ENCODE measurements at places on chromosomes 3 and 15.

DNA sequence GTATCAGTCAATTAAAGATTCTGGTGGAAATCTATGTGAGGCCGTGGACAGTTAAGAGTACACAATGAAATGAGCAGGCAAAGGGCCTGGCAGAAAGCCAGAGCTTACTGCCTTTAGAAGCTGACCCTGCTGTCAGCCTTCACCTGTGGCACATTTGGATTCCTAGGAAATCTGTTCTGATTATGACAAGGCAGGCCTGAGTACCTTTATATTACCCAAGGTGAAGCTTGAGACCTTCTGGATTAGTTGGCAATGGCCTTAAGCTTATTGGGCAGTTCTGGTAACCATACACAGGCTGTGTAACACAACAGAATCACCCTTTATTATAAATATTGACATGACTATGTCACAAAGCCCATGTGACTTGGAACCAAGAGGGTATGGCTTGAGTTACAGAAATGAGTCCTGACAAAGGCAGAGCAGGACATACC, 43.2 kb downstream of the NBEAL2 start:
- no peak for DNase-seq

DNA sequence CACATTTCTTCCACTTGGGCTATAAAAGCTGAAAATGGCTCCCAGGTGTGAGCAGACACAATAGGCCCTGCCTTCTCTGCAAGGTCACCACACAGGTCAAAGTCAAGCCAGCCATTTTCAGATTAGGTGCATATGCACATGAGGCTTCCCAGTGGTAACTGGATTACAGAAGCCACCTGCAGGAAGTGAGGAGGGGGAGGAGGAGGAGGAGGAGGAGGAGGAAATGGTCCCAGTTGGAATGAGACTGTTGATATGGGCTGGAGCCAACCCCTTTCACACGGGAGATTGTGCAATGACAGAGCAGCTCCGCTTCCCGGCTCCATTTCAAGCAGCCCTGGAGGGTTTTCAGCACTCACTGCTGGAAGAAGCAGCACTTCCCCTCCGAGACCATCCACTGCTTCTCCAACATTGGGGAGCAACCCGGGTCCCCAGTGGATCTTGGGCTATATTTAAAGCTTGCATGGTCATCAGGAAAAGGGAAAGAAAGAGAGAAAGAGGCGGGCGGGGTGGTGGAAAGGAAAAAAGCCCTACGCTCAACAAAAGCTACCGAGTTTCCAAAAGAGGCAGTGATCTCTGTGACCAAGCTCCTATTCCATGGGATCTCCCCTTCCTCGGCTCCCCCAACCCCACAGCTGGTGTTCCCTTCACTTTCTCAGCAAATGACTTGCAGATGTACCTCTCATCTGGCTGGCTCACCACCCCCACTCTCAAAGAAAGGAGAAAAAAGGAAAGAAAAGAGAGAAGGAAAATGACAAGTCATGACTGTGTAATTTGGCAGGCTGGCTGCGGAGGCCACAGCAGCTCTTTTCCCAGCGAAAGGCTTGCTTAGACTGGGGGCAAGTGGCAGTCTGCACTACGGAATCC, 58.3 kb downstream of the LRIG1 start:
- peak; percentile 71 for DNase-seq

DNA sequence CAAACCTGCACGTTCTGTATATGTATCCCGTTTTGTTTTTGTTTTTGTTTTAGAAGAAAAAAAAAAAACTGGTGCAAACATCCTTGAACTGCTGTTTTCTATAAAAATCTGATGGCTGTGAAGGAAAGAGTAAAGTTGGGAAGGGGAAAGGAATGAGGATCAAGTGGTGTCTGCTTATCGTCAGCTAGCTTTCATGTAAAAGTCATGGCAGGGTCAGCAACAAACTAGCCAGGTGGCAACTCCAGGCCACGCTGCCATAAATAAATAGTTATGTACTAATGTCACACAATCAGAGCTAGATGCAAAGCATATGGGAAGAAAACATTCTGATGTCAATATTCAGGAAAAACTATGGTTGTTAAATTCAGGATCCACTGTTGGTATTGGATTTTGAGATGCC, 2.3 kb upstream of the CDIN1 start:
- DNase-seq: no peak

DNA sequence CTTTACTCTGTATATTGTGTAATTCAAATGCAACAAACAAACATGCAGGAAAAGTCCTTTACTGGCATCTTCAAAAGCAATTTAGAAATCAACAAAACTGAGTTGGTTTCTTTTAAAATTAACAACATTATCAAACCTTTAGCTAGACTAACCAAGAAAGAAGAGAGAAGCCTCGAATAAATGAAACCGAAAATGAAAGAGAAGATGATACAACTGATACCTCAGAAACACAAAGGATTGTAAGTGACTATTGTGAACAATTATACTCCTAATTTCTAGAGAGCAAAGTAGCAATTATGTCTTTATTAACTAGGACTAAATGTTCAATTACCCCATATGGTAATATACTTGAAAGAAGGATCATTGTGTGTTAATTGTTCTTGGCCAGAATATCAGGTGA, 49.2 kb upstream of the P3H2 start:
- DNase-seq: no peak

- DNase-seq: no peak
These were observed 18.9 kb downstream of the VGLL4 start for GRCh38 chr3:11624704-11625375.

DNA sequence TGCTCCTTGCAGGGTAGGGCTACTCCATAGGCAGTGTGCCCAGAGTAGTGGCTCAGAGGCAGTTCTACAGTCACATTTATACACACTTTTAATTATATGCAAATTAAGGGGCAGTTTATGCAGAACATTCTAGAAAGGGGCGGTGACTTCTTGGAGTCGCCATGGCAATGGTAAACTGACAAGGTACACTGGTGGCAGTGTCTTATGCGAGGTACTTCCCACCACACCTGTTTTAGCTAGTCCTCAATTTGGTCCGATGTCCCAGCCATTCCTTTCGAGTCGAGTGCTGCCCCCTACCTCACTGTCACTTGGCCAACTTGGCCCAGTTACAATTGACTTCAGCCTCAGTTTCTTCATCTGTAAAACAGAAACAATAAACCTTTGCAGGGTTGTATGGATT, 3.8 kb upstream of the IRAK2 start:
- DNase-seq: no peak

GRCh38 chr3:190883973-190884832, 21.7 kb upstream of the GMNC start:
- peak; percentile 27 for DNase-seq

GRCh38 chr3:127033786-127034185, 50.9 kb downstream of the PLXNA1 start:
- DNase-seq: no peak

- no peak for DNase-seq
These were observed 566 bp upstream of the MKRN3 start for GRCh38 chr15:23564821-23565394.

DNA sequence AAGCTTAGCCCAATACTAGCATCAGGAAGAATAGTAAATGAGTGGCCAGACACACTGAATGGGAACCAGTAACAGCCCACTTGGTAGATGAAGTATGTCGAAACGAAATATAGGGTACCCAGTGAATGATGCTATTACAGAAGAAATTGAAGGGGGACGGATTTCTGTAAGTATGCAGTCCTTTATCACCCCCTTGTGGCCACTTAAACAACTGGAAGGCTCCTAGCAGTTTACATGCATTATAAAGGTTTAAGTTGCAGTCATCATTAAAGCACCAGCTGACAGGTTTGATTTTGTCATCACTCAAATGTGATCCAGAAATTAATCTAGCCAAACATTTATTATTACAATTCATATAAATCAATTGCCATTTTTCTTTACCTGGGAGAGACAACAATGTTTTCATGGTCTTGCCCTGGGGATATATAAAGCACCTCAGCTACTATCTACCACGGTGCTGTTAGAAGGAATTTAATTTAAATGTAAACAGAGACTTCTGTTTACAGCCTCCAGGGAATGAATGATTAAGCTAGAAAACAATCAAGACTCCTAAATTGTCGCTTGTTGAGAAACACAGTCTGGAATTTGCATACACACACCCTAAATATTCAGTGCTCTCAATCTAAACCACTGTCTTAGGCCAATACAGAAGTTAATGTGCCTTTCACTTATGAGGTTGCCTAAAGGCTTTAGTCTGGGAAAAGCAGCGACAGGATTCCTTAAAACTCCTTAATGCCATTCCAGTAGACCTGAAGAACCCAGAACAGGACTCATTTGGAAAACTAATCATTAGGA, 7.8 kb downstream of the EIF1B start:
- no peak for DNase-seq

DNA sequence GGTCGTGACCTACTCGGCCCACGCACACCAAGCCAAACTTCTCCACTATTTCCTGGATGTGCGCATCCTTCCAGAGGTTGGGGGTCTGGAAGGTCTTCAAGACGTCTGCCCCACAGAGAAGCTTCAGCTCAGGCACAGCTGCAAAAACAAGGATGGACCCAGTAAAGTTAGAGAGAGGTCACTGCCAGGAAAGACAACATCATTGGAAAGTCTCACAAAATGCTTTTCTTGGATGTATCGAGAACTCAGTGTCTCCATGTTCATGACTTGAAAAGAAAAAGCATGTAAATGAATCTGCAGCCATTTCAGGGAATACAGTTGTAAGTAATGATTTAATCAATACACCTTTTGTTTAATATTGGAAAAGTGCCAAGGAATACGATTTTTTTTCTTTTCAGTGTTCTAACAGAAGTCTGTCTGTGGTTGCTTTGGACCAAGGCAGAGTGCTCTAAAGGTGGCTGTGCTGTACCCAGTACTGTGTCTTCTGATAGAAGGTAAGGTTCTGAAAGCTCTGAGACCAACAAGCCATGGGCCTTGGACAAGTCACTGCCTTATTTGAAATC, 21.8 kb upstream of the RBP1 start:
- DNase-seq: no peak

- no peak for DNase-seq
These were observed 190.3 kb downstream of the SATB1 start for GRCh38 chr3:18234717-18235335.

DNA sequence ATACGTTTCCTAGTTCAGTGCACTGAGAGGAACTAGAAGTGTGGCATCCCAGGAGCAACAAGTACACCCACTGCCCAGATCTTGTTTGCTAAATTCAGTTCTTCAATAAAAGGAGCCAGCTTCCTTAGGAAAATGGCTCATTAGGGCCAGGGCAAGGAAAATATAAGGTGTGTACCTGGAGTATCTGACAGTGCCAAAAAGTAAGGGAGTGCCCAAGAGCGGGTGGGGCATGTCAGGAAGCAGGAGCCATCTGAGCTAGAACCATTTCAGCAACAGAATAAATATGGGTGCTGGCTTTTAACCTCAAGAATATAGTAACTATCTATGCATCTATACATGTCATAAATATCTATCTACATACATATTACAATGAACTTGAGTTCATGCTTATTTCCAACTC, 44.1 kb downstream of the SLC41A3 start:
- DNase-seq: no peak

- no peak for DNase-seq
These were observed 70.0 kb downstream of the MDFIC2 start for GRCh38 chr3:70242297-70242882.

GRCh38 chr3:1783995-1784394, 314.7 kb upstream of the CNTN4 start:
- DNase-seq: no peak

GRCh38 chr3:165505657-165506056, 309.5 kb upstream of the SLITRK3 start:
- DNase-seq: no peak

DNA sequence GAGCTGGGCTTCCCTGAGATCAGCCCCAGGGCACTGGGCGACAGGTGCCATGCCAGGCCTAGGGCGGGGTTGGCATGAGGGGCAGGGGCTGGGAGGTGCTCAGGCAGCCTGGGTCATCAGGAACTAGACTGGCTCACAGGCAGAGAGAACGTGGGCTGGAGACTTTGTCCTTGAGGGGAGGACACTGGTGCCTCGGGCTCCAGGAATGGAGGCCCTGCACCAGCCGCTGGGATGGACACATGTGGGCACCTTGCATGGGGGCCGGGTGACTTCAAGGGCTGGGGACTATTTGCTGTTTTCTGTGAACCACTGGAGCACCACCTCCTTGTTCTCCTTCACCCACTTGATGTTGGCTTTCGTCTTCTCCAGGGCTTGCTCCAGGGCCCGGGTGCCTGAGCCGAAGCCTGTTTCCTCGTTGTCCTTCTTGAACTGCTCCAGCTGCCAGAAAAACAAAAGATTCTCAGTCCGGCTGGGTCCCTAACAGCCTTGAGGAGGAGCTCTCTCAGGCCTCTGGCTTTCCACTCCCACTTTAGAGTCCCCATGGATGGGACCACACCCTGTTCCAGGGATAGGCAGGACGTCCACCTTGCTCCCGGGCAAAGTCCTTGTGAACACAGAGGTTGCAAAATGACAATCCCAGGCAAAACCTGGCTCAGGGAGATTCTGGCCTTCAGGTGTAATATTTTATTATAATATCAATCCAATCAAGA, 9.1 kb downstream of the MESP2 start:
- no peak for DNase-seq

GRCh38 chr3:71389911-71390573, 193.5 kb downstream of the FOXP1 start:
- DNase-seq: peak; percentile 29

GRCh38 chr3:127651516-127652172, 21.1 kb upstream of the ABTB1 start:
- DNase-seq: no peak

- DNase-seq: no peak
These were observed 58.6 kb downstream of the TMEM212 start for GRCh38 chr3:171901615-171902312.

DNA sequence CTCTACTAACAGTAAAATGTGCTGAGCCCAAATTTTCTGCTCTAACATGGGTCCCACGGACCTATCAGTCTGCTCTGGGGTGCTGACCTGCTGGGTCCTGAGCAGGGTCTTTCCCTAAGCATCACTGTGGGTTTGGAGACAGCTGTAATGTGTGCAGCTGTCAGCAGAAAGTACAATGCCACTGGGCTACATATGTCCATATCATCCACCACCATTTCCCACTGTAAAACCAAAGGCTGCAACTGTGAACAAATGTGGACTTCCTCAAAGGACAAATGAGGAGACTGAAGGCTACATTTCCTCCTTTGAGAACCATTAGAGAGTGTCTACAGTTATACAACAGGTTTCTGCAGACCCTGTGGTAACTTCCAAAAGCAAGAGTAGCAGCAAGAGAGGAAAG, 33.8 kb upstream of the IP6K2 start:
- DNase-seq: no peak

- no peak for DNase-seq
These were observed 20.4 kb upstream of the MAP6D1 start for GRCh38 chr3:183845608-183846288.

DNA sequence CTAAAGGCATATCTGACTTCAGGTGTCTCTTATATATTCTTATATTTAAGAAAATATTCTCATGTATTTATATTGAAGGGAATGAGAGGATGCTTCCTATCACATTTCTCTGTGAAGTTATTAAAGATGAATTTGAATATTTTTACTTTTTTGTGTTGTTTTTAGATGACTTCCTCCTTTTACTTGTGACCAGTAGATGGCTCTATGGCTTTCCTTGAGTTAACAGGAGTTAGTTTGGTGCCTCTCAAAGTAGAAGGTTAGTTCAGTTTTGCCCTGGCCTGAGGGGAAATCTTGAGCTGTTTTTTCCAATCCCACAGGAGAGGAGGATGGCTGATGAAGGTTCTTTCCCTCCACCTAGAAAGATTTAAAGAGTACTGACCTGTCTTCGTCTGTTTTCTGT, 80.7 kb downstream of the SQOR start:
- DNase-seq: no peak

GRCh38 chr3:191339316-191339917, 9.1 kb upstream of the UTS2B start:
- DNase-seq: no peak

- no peak for DNase-seq
These were observed 16.0 kb upstream of the CCNL1 start for GRCh38 chr3:157175691-157176507.

All from H1 (cell line).